ENCODE measurements at places on chromosomes 3 and 15. TPM values are rescaled to one million over a fixed set of nuclear protein-coding genes. Genes with fewer than 3 reads are reported as not detected.

The SPTSSB gene
- not detected for total RNA-seq

The SLC24A1 gene
- total RNA-seq = 14.5 TPM

The RLBP1 gene
- not detected for total RNA-seq

DNA sequence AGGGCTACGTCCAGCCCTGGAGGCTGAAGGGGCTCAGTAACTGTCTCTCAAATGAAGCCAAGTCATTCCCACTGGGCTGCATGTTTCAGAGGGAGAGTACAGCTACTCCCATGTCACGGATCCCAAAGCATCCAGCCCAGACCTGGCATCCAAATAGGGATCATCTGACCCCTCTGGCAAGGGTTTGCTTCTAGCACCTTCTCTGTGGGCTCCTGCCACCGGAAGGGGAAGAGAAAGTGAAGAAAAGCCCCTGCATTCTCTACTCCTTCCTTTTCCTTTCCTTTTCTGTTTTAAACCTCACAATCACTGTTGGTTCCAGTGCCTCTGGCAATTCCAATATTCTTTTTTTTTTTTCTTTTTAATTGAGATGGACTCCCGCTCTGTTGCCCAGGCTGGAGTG lies 64.5 kb upstream of the CTSH start:
- no peak for DNase-seq

GRCh38 chr3:28745916-28746617 lies 397.4 kb upstream of the AZI2 start:
- no peak for DNase-seq

- no peak for DNase-seq
Measured at GRCh38 chr15:79381593-79381992, 50.5 kb upstream of the MINAR1 start.

DNA sequence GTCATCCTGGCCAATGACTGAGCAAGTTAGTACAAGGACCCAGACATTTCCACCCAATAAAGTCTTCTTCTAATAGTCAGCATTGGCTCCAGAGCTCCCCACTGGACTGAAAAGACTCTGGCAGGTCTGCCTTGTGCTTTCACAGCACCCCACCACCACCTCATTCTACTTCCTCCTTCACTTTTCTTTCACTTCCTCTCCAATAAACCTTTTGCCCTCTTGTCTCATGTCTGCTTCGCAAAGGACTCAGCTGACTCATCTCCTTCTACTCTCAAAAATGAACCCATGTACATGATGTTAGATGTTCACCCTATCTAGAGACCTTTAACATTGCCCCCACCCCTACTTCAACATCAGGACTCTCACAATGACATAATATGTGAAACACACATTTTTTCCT lies 181.0 kb upstream of the PPP2R3A start:
- DNase-seq = no peak

DNA sequence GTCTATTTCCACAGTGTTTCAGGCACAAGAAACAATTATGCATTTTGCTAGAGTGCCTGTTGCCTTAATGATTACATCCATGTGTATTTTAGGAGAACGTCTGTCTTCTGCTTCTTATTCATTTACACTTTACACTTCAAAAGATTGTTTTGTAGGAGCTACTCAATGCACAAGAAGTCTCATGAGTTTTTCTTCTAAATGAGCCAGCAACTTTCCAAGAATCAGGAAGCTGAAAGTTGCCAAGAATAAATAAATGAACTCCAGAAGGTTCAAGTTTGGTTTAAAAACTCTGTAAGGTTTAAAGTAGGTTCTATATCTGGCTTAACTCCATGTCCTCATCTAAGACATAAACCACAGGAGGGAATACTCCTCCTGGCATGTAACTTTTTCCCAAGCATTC lies 103.8 kb upstream of the ADPGK start:
- no peak for DNase-seq

Measured in posterior vena cava (tissue), 2 donors.